ENCODE measurements at places on chromosomes 6 and 20.
A peak's percentile ranks its signal among the peaks of the same experiment; 100 is the strongest.

GRCh38 chr6:36893976-36894932, 8.5 kb downstream of the C6orf89 start:
- no peak for DNase-seq

GRCh38 chr6:167416676-167417430, 92.0 kb downstream of the TTLL2 start:
- DNase-seq, result no peak

DNA sequence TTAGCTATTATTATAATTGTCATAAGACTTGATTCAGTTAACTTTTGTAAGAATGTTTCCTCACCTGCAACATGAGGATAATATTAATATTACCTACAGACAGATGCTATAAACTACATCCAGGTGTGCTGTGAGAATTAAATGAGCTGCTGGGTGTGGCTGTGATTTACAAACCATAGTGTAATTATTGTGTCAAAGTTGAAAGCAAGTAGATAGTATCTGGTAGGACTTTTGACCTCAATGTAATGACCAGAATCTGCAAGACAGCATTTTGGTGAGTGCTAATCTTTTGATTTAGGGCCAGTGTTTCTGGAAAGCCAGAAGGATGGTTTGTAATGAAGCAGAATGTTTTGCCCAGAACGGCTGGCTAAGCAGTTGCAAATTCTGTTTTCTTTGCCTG, 162.5 kb downstream of the TRMT11 start:
- no peak for DNase-seq

DNA sequence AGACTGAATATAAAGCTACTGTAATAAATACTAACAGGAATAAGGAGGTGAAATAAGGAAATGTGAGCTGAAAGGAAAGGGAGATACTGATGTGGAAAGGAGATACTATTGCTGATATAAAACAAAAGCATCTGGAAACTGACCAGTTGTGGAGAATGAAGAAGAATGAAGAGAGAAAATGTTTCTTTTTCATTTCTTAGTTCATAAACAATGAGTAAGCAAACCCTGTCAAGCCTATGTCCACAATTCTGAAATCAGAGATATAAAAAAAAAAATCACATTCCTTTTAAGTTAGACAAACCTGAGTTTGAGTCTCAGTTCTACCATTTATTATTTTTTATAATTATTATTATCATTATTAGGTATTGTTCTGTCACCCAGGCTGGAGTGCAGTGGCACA, 121.6 kb upstream of the GJE1 start:
- DNase-seq, result no peak

GRCh38 chr6:125570526-125570925, 178.9 kb upstream of the HEY2 start:
- DNase-seq, result no peak

GRCh38 chr6:40726853-40727252, 139.7 kb upstream of the LRFN2 start:
- DNase-seq, result no peak

DNA sequence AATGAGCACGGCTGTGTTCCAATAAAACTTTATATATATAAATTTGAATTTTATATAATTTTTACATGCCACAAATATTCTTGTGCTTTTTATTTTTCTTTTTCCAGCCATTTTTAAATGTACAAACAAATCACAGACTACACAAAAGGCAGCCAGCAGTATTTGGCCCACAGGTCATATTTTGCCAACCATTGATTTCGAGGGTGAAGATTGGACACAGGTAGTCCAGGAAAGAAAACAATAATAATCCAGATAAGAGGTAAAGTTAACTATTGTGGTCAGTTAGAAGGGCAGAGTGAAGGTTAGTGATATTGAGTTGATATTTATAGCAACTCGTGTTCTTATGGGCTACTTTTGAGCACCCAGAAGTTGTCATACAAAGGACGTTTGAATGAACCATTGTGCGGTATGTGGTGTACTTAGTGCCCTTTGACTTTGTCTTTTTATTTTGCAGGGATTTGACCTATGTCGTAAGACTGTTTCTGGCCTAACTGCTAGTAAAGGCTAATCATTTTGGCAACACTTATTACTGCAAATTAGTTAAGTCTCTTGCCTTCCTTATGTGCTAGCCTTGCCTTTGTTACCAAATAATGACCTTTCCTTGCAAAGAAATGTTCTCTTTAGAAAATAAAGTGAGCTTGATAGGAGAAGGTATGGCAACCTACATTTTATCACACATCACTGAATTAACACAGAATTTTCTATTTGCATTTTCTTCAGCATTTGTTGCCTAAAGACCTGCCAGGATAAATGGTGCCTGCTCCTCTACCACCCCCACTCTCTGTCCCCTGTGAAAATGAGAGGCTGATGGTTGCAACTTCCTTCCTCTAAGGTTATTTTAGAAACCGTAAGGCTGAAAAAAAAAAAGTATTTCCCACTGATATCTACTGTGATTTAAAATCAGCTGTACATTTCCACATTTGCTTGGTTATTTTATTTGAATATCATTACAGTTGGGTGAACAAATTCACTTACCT, 493.9 kb upstream of the SOX4 start:
- DNase-seq, result no peak

DNA sequence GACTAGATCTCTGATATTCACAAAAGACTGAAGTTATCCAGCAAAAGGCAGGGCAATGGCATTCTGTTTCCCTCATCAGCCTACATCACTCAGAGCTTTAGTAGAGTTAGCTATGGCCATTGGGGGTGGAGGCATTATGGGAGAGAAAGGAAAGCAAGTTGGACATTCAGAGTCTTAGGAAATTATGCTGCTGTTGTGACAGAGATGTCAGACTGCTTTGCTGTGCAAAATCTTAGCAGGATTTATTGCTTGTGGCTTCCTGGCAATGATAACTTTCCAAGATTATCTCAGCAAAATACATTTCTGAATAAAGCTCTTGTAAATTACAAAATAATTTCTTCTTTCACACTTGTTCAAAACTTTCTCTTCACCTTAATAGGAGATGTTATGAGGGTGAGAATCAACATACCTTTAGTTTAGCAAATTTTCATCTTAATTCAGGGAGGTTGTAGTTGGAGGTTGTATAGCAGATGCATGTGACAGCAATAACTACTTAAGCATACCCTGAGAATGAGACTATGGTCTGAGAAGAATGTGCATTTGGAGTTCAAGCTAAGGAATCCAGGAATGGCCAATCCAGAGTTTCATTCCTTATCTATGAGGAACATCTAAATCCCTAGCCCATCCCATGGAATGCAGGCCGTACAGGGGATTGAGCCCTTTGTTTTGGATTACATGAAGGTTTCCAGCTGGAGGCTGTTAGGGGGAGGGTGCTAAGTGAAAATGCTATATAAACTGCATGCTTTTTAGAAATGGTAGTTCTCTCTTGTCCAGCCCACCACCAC, 179.8 kb downstream of the HAO1 start:
- DNase-seq, result no peak

GRCh38 chr6:148430897-148431296, 88.3 kb downstream of the SASH1 start:
- DNase-seq, result no peak

- DNase-seq, result peak; percentile 22
Measured at GRCh38 chr6:75283907-75284631, 523 bp downstream of the TMEM30A start.

DNA sequence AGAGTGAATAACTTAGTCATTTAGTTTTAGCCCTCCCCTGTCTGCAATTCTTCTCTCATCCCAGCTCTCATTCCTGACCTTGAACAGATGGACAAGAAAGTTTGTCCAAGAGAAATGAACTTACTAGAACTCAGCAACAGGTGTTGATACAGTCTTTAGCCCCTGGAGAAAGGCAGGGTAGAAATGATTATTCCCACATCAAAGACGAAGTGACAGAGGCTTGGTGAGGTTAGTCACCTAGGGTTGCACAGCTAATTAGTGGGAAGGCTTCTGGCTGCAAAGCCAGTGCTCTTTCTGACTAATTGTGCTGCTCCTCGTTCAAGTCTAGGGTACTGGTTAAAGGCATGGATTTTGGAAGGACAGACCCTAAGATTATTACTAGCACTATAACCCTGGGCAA, 4.5 kb downstream of the ZDHHC14 start:
- no peak for DNase-seq

DNA sequence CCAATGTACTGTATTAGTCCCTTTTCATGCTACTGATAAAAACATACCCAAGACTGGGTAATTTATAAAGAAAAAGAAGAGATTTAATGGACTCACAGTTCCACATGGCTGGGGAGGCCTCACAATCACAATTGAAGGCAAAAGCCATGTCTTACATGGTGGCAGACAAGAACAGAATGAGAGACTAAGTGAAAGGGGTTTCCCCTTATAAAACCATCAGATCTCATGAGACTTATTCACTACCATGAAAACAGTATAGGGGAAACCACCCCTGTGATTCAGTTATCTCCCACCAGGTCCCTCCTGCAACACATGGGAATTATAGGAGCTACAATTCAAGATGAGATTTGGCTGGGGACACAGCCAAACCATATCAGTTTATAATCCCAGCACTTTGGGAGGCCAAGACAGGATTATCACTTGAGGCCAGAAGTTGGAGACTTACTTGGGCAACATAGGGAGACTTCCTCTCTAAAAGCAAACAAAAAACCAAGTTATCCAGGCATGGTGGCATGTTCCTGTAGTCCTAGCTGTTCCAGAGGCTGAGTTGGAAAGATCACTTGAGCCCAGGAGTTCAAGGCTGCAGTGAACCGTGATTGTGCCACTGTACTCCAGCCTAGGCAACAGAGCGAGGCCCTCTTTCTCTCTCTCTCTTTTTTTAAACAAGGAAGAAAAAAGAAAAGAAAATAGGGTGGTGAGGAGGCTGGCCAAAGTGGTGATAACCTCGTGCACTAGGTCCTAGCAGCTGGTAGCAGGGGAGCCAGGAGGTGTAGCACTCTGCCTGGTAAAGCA, 22.9 kb upstream of the DDR1 start:
- DNase-seq, result no peak

DNA sequence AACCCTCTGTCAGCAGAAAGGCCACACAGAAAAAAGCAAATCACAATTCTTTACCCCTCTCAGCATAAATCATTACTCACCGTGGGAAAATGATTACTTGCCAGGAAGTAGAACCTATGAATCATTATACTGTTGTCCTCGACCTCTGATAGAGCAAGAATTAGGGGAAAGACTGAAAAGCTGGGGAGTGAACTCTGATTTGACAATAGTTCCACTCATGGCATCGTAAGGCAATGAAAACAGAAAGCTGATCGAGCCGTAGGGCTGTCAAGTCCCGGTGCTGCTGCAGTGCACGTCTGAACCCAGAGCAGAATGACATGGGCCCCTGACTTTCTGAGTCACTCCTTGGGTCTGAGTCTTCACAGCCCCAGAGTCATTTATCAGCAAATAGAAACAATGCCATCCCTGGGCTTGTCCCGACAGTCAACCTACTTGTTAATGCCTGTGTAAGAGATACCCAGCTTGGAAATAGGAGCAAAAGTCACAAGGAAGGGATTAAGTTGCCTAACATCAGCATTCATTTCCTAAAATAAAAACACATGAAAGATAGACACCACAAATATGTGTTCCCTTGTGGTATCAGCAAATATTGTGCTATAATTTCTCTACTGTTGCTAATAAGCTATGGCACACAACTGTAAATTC, 224.8 kb upstream of the MARCKS start:
- DNase-seq, result no peak

GRCh38 chr20:21141825-21142224, 15.9 kb downstream of the KIZ start:
- no peak for DNase-seq

GRCh38 chr6:113401231-113401630, 455.9 kb upstream of the MARCKS start:
- DNase-seq, result no peak

DNA sequence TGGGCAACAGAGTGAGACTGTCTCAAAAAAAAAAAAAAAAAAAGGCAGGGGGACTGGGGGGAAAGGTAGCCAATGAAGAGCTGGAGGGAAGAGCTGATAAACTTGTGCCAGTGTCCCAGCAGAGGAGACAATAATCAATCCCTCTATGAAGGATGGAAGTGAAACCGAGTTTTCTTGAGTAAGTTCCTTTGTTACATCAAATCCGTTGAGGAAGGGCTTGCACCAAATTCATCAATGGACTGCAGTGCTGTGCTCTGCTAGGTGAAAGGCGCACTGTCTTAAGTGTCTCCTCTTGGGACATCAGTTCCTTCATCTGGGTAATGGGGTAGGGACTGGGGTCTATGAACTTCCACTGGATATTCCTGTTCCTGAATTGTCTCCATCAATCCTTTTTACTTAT, 3.0 kb upstream of the CRIP3 start:
- DNase-seq, result no peak

DNA sequence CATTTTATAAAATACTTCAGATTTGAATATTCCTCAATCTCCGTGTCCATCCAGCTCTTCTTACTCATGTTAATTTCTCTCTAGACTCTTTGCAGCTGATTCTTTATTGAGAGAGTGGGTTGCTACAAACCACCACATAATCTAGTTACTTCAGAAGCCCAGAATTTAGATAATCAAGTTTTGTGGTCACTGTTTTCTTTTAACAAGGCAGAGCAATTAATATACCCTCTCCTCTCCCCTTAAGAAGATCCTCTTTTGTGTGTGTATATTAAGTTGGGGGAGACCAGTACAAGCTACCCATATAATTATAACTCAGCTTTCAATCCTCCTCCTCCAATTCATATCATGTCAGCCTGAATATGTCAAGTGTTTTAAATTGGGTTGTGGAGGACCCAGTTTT, 95.1 kb downstream of the IRAK1BP1 start:
- no peak for DNase-seq

GRCh38 chr20:13401596-13401995, 180.5 kb downstream of the ISM1 start:
- DNase-seq, result no peak

- no peak for DNase-seq
Measured at GRCh38 chr6:121187833-121188200, 146.5 kb downstream of the TBC1D32 start.

GRCh38 chr20:59828125-59829053, 105.0 kb downstream of the SYCP2 start:
- no peak for DNase-seq

GRCh38 chr6:77740380-77740779, 87.5 kb downstream of the MEI4 start:
- DNase-seq, result no peak
